Neural progenitor cell (in vitro differentiated cells): ENCODE measurements at places on chromosomes 1 and 21.

GRCh38 chr1:221449801-221450470 lies 292.0 kb downstream of the DUSP10 start:
- no peaks in the 10 kb centered on the region for H3K4me1 ChIP-seq
- no peaks in the 10 kb centered on the region for H3K36me3 ChIP-seq
- H3K27ac ChIP-seq = no peak overlapping the region

DNA sequence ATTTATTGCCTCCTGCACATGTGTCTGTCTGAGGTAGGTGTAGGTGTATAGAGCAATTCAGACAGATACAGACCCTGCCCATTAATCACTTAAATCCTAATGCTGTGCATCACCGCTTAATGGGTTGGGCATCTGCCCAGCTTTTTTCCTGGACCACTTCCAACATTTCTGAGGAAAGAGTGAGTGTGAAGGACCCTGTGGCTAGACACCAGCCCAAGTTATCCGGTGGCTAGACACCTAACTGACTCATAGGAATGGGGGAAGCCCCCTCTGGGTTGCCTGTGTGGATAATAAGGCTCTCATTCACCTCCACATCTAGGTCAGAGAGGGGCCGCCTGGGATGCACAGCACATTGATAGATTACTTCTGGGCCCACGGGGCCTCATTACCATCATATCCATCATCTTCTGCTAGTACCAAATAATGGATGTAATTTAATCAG lies 121.1 kb upstream of the RAVER2 start:
- H3K27ac ChIP-seq = no peak overlapping the region
- no peak for DNase-seq
- no peaks in the 10 kb centered on the region for H3K36me3 ChIP-seq

DNA sequence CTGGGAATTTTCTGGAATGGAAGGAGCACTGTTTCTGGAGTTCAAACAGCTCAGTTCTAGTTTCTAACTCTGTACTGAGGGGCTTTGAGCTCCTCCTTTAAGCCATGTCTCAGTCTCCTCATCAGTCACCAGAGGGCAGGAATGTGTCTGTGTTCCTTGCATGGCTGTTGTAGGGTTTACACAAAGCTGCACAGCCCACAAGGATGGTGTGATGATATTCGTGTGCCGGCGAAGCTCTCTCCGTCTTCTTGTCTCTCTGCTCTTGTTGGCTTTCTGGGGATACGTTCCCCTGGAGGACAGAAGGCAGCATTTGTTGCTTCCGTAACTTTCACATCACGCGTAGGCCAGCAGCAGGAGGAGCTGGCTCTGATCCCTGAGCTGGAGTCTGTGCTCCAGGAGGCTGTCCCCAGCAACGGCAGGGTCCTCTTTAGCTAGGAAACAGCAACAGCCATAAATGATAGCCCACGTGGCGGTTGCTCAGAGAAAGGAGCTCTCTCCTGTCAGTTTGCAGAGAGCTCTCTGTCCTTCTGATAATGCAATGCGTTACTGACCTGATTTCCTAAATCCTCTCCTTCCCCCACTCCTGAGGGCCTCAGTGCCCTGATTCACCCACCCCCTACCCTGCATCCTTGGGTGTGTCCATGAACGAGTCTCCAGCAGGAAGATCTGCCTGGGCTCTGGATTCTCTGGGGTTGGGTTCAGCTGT lies 189.2 kb upstream of the VAMP3 start:
- no peaks in the 10 kb centered on the region for H3K4me1 ChIP-seq
- H3K27ac ChIP-seq = no peak overlapping the region
- no peak for DNase-seq
- H3K27me3 ChIP-seq = no peaks in the 10 kb centered on the region

DNA sequence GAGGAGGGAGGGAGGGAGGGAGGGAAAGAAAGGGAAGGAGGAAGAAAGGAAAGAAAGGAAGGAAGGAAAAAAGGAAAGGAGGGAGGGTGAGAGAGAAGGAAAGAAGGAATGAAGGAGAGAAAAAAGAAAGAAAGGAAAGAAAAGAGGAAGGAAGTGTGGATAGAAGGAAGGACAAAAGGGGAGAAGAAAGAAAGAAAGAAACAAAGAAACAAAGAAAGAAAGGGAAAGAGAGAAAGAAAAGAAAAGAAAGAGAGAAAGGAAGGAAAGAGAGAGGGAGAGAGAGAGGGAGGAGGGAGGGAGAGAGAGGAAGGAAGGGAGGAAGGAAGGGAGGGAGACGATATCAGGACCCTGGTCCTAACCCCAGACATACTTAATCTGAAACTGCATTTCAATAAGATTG lies 146.2 kb upstream of the ZC3H11B start:
- H3K36me3 ChIP-seq = no peaks in the 10 kb centered on the region
- no peak overlapping the region for H3K27ac ChIP-seq
- no peaks in the 10 kb centered on the region for H3K4me1 ChIP-seq
- no peaks in the 10 kb centered on the region for H3K27me3 ChIP-seq

DNA sequence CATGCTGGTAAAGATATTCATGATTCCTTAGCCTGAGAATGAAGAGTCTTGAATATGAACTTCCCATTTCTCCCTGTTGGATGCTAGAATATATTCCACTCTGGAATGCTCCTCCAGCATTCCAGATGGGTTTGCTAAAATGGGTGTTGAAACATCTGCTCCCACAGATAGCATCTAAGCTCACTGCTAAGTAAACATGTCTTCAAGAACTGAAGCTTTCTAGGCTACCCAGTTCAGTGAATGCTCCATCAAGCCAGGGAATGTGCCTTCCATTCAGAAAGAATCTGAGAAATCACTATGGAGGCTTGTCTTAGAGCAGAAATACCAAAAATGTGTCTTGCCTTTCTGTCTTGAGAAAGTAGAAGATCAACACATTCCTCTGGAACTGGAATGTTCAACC lies 81.1 kb downstream of the TNFSF18 start:
- no peaks in the 10 kb centered on the region for H3K27me3 ChIP-seq
- no peaks in the 10 kb centered on the region for H3K36me3 ChIP-seq
- H3K4me3 ChIP-seq = no peak overlapping the region
- peaks cover 14% of the 10 kb centered on the region for H3K4me1 ChIP-seq
- no peak for DNase-seq

DNA sequence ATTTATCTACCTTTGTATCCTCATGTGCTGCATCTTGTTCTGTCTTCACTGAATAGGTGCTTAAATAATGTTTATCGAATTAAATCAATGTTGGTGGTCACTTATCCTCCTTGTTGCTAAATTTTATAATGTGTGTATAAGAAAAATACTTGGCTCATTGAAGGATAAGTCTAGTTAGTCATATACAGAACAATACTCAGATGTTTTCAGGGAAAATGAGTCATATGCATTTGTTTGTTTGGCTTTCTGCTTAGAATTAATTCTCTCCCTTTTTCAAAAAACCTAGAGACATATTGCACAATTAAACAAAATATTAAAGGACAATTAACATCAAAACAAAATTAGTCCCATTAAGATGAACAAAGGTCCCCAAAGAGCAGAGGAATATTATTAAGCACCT lies 89.0 kb downstream of the UBE2U start:
- H3K27ac ChIP-seq = no peak overlapping the region
- no peaks in the 10 kb centered on the region for H3K4me1 ChIP-seq
- no peaks in the 10 kb centered on the region for H3K36me3 ChIP-seq

- H3K4me1 ChIP-seq = peaks cover 5% of the 10 kb centered on the region
- H3K4me3 ChIP-seq = no peak overlapping the region
Observed at GRCh38 chr1:177273141-177273540, 102.4 kb downstream of the BRINP2 start.

GRCh38 chr21:26451081-26451740 lies 121.9 kb downstream of the CYYR1 start:
- DNase-seq = no peak
- H3K27ac ChIP-seq = no peak overlapping the region
- H3K36me3 ChIP-seq = no peaks in the 10 kb centered on the region
- no peaks in the 10 kb centered on the region for H3K27me3 ChIP-seq
- no peak overlapping the region for H3K4me3 ChIP-seq
- peaks cover 4% of the 10 kb centered on the region for H3K4me1 ChIP-seq

- H3K36me3 ChIP-seq = no peaks in the 10 kb centered on the region
- no peak for DNase-seq
- H3K27me3 ChIP-seq = no peaks in the 10 kb centered on the region
- no peaks in the 10 kb centered on the region for H3K4me1 ChIP-seq
- no peak overlapping the region for H3K4me3 ChIP-seq
Observed at GRCh38 chr1:19073311-19074186, 117.1 kb upstream of the IFFO2 start.

DNA sequence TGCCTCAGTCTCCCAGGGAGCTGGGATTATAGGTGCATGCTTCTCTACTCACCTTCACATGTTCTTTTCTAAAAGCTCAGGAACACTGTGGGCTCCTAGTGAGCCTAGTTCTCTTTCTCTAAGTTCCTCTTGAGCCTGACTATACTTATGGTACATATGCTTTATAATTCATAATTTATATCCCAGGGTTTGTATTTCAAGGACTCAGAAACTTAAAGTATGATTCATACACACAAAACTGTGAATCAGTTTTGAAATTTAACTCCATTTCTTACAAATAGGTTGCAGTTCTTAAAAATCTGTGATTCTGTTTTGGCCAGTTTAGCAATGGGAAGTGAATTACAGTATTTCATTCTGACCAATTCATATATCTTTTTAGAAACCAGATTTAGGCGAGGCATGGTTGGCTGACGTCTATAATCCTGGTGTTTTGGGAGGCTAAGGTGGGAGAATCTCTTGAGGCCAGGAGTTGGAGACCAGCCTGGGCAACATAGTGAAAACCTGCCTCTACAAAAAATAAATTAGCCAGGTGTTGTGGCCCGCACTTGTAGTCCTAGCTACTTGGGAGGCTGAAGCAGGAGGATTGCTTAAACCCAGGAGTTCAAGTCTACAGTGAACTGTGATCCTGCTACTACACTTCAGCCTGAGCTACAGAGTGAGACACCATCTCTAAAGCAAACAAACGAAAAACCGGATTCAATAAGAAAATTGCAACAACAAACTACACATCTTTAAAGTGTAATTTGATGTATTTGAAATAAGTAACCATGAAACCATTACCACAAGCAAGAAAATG lies 15.6 kb downstream of the RASAL2 start:
- H3K36me3 ChIP-seq = no peaks in the 10 kb centered on the region
- H3K27me3 ChIP-seq = no peaks in the 10 kb centered on the region
- DNase-seq = no peak

GRCh38 chr1:230496451-230496850 lies 70.3 kb upstream of the PGBD5 start:
- no peaks in the 10 kb centered on the region for H3K36me3 ChIP-seq
- no peaks in the 10 kb centered on the region for H3K27me3 ChIP-seq
- H3K4me3 ChIP-seq = no peak overlapping the region
- no peaks in the 10 kb centered on the region for H3K4me1 ChIP-seq
- no peak for DNase-seq
- no peak overlapping the region for H3K27ac ChIP-seq

- H3K36me3 ChIP-seq = no peaks in the 10 kb centered on the region
- H3K27ac ChIP-seq = no peak overlapping the region
- DNase-seq = no peak
- H3K4me1 ChIP-seq = peaks cover 10% of the 10 kb centered on the region
- H3K27me3 ChIP-seq = no peaks in the 10 kb centered on the region
- no peak overlapping the region for H3K4me3 ChIP-seq
Observed at GRCh38 chr1:61368876-61369275, 286.5 kb downstream of the NFIA start.

DNA sequence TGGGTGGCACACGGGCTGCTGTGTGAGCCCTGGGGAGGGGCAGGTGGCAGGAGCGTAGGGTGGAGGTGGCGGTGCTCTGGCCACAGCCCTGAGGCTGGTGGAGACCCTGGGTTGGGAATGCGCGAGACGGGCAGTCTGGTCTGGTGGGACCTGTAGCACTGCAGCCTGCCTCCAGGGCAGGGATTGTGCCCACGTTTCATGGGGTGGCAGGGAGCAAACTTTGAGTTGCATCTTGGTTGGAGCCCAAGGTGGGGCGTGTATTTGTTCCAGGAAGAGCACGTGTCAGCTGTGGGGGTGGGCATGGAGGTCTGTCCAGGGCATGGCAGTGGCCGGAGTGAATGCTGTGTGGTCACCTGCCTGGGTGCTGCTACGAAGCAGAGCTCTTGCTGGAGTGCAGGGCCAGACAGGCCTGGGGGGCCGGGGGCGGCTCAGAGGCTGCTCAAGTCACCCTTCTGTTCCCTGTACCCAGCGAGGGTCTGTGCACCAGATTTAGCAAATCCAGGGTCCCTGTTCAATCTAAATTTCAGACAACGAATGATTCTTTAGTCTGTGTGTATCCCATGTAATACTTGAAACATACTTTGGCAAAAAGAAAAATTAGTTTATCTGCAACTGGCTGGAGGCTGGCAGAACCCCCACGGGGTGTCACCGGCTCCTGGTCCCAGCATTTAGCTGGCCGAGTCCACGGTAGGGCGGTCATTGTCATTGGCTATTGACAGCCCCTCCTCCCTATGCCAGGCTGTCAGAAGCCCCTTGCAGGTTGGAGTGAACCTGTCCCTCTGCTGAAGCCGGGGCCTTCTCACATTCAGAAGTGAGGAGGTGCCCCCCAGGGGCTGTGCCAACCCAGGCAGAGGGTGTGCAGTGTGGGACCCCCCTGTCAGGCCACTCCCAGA lies 27.3 kb downstream of the KRTAP10-1 start:
- no peak for DNase-seq
- H3K36me3 ChIP-seq = no peaks in the 10 kb centered on the region
- H3K27me3 ChIP-seq = no peaks in the 10 kb centered on the region
- H3K4me3 ChIP-seq = no peak overlapping the region

GRCh38 chr1:9730096-9730901 lies 78.8 kb downstream of the PIK3CD start:
- no peaks in the 10 kb centered on the region for H3K4me1 ChIP-seq
- H3K36me3 ChIP-seq = no peaks in the 10 kb centered on the region
- H3K27me3 ChIP-seq = no peaks in the 10 kb centered on the region
- H3K27ac ChIP-seq = no peak overlapping the region
- H3K4me3 ChIP-seq = no peak overlapping the region
- DNase-seq = no peak

GRCh38 chr1:204464701-204465100 lies 29.9 kb downstream of the PIK3C2B start:
- DNase-seq = no peak
- H3K27ac ChIP-seq = no peak overlapping the region
- H3K36me3 ChIP-seq = no peaks in the 10 kb centered on the region

DNA sequence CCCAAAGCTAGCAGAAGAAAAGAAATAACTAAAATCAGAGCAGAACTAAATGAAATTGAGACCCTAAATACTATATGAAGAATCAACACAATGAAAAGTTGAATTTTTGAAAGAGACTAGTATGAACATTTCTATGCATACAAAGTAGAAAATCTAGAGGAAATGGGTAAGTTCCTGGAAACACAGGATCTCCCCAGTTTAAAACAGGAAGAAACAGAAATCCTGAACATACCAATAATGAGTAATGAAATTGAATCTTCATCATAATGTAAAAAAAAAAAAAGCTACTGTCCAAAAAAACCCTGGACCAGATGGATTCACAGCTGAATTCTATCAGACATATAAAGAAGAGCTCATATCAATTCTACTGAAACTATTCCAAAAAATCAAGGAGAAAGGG lies 233.5 kb downstream of the PLPP3 start:
- DNase-seq = no peak
- H3K4me1 ChIP-seq = no peaks in the 10 kb centered on the region
- H3K27me3 ChIP-seq = no peaks in the 10 kb centered on the region
- H3K27ac ChIP-seq = no peak overlapping the region
- no peak overlapping the region for H3K4me3 ChIP-seq
- no peaks in the 10 kb centered on the region for H3K36me3 ChIP-seq

GRCh38 chr21:46122758-46123683 lies 25.1 kb downstream of the COL6A2 start:
- DNase-seq = no peak
- no peaks in the 10 kb centered on the region for H3K36me3 ChIP-seq
- no peaks in the 10 kb centered on the region for H3K27me3 ChIP-seq
- H3K4me1 ChIP-seq = peaks cover under 1% of the 10 kb centered on the region
- H3K4me3 ChIP-seq = no peak overlapping the region
